ENCODE measurements at places on chromosomes 1 and 21.

- no peak for DNase-seq
Observed at GRCh38 chr1:66925944-66926343, 1.2 kb downstream of the MIER1 start.

GRCh38 chr1:17405898-17406759 lies 33.3 kb downstream of the RCC2 start:
- peak; percentile 35 for DNase-seq

- DNase-seq = no peak
Observed at GRCh38 chr1:26743426-26744059, 44.2 kb upstream of the PIGV start.

- no peak for DNase-seq
Observed at GRCh38 chr1:239819096-239819495, 272.6 kb upstream of the FMN2 start.

- DNase-seq = no peak
Observed at GRCh38 chr1:16204634-16205333, 7.7 kb downstream of the ARHGEF19 start.

DNA sequence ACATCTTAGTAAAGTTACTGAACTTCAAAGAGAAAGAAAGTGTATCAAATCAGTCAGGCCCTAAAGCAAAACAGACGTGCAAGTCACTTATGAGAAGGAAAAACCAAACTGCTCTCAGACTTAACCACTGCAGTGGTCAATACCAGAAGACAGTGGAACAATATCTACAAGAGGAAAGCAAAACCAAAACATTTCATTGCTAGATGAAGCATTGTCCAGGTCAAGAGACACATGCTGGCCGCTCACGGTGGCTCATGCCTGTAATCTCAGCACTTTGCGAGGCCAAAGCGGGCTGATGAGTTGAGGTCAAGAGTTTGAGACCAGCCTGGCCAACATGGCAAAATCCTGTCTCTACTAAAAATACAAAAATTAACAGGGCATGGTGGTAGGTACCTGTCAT lies 82.0 kb upstream of the MROH9 start:
- DNase-seq = no peak

- DNase-seq = no peak
Observed at GRCh38 chr1:154117642-154118041, 37.2 kb downstream of the NUP210L start.

GRCh38 chr1:12153181-12153785 lies 13.5 kb upstream of the TNFRSF1B start:
- peak; percentile 29 for DNase-seq

GRCh38 chr1:36349241-36349671 lies 25.8 kb upstream of the EVA1B start:
- no peak for DNase-seq

- no peak for DNase-seq
Observed at GRCh38 chr1:58763214-58763613, 20.6 kb downstream of the JUN start.

GRCh38 chr1:234962340-234962989 lies 166.2 kb downstream of the TOMM20 start:
- no peak for DNase-seq

DNA sequence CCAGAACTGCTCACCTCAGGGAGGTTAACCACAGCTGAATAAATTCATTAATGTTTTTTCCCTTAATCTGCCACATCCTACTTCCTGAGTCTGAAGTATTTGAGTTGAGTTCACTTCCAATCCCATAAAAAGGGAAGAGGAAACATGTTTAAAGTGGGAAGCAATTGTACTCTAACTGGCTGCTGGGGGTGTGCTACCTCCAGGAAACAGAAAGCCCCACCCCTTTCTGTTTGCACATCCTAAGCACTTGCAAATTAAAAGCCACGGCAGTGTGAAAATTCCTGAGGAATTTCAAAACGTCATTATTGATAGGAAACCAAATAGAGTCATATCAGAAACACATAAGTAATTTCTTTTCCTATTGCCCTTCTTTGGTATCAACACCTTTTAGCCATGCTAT lies 307.0 kb upstream of the NR5A2 start:
- DNase-seq = no peak

DNA sequence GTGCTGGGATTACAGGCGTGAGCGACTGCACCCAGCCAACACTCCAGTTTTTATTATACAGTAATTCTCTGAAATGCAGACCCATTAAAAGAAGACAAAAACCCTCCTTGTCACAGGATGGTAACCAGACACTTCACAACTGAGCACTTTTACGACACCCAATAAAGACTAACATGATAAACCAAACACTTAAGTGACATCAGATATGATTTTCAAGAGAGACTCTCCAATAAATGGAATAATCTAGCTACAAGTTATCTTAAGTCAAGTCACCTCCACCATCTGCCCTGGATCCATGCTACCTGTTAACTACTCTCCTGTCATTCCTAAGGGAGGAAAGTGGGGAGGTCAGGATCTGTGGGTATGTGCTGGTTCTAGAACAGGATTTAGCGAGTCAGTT lies 5.6 kb downstream of the GNG12 start:
- no peak for DNase-seq

GRCh38 chr1:205088341-205088740 lies 4.1 kb upstream of the TMEM81 start:
- no peak for DNase-seq

DNA sequence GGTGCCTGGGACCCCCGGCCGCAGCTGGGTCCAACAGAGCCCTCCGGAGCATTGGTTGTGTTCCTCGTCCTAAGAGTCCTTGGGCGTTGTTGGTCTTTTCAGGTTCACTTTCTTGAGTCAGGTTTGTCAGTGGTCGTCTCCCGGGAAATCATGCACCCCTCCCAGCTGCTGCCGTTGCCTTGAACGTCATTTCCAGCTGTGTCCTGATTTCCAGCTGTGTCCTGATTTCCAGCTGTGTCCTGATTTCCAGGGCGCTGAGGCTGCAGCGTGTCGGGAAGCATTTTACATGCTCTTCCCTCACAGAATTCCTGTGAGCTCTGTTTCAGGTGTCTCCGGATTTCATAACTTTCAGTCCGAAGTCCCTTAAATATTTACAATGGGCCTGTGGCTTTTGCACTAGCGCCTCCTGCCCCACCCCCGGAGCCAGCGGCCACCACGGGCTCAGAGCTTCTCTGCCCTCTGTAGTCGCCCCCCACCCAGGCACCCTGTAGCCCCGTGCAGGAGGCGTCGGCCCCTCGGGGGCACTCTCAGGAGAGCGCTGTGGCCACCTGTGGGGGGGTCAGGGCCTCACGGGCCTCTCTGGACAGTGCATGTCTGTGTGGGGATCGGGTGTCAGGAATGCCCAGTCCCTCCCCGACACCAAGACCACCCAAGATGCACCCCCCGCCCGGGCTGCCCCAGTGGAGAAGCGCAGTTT lies 66.7 kb downstream of the COL18A1 start:
- no peak for DNase-seq

GRCh38 chr1:212700223-212700891 lies 717 bp upstream of the BATF3 start:
- no peak for DNase-seq

- DNase-seq = no peak
Observed at GRCh38 chr1:166069390-166069789, 97.4 kb downstream of the FAM78B start.

- DNase-seq = peak; percentile 89
Observed at GRCh38 chr1:202235856-202236837, 42.5 kb downstream of the LGR6 start.

DNA sequence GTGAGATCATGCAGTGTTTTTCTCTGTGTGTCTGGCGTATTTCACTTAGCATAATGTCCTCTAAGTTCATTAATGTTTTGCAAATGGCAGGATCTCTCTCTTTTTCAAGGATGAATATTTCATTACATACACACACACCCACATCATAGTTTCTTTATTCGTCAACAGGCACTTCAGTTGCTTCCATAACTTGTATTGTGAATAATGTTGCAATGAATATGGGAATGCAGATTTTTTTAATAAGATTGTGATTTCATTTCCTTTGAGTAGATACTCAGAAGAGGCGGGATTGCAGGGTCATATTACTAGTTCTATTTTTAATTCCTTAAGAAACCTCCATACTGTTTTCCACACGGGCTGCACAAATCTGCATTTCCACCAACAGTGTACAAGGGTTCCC lies 134.0 kb downstream of the CLEC20A start:
- no peak for DNase-seq

DNA sequence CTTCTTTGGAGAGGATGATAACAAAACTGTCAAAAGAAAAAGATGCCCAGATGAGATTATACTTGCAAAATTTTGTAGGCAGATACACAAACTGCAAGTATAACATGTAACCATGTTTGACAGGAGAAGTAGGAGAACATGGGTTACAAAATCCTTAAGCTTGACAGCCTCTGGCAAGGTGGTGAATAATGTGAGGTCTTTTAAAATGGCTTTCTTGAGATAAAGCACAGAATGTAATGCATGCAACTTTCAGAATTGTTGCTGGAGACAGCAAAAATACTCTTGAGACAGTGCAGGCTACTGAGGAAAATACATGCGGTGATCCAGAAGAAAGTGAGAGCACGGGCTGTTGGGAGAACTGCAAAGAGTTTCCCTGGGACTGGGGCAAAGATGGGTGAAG lies 24.7 kb downstream of the DNAJC6 start:
- DNase-seq = no peak

DNA sequence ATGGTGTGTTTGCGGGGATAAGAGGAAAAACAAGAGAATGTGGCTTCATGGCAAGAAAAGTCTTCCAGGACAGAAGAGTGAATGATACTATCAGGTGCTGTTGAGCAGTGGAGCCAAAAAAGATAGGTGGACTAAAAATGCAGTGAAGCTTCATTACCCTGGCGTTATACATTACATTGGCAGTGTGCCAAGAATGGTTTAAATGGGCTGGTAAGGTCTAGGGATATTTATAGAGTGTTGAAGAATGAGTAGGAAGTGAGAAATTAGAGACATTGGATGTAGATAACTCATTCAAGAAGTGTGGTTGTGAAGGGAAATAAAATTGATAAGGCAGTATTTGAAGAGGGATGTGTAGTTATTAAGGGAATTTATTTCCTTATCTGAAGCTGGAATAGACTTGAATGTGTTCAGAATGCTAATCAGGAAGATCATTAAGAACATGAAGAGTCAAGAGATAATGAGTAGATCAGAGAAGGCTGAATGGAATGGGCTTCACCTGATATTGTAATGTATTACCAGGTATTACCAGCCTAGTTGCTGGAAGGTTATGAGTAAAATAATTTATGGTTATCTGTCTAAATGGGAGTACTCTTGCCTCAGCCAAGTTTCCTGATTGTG lies 72.7 kb downstream of the MAST2 start:
- DNase-seq = no peak

GRCh38 chr1:221751226-221751887 lies 9.5 kb upstream of the DUSP10 start:
- no peak for DNase-seq

DNA sequence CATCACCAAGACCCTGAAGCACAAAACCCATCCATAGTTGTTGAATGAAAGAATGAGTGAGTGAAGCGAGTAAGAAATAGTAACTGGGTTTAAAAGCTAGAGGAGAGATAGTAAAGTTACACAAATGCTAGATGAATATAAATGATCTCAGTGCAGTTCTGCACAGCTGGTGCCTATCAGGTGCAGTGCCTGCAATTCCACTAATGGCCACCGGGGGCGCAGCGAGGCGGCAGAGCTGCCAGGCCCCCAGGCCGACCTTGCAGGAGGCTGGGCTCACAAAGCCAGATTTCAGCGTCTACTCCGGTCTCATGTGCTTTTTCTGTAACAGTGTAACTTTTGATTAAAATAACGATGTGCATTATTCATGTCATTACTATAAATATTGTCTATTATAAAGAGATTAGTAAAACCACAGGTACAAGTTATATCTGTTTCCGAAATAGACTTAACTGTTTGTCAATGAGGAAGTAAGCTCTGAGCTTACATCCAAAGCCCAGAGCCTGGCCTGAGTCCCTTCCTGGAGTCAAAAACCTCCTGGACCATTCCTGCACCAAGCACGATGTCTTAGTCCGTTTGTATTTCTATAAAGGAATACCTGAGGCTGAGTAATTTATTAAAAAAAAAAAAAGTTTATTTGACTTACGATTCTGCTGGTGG lies 477.6 kb downstream of the NPHP4 start:
- peak; percentile 65 for DNase-seq

GRCh38 chr1:116767782-116768382 lies 13.7 kb downstream of the CD2 start:
- no peak for DNase-seq

- DNase-seq = no peak
Observed at GRCh38 chr1:113244112-113244820, 146.0 kb upstream of the MAGI3 start.

DNA sequence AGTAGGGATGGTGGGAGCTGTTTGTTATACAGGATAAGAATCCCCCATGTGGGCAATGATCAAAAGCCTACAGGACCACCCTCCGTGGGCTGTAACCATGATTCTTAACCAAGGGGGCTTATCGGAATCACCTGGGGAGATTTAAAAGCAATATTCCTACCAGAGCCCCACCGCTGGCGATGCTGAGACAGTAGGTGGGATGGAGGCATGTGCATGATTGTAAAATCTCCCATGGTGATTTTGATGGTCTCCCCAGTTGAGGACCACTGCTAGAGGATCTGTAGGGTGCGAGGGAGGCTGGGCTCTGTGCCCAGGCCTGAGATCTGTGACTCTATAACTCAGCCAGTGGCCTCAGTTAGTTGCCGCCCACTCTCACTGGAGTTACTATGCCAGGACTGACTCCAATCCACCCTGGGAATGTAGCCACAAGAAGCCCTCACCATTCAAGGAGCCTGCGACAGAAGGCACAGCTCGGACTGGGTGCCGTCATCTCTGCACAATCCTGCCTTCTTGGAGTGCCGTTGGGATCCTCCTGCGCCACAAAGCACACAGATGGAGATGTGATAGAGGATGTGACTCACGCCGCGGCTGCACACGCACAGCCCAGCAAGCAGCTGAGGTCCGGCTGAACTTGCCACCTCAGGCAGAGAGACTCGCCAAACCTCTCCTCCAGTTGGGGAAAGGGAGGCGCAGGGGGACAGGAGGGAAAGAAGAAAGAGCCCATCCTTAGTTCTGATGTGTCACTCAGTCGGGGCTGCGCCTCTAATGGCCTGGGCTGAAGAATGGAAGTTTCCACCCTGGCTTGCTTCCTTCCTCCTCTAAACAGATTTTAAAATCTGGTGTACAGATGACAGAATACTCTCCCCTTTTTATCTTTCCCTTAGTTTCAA lies 26.5 kb downstream of the AKNAD1 start:
- DNase-seq = no peak
